ENCODE measurements at places on chromosomes 2 and 18.

DNA sequence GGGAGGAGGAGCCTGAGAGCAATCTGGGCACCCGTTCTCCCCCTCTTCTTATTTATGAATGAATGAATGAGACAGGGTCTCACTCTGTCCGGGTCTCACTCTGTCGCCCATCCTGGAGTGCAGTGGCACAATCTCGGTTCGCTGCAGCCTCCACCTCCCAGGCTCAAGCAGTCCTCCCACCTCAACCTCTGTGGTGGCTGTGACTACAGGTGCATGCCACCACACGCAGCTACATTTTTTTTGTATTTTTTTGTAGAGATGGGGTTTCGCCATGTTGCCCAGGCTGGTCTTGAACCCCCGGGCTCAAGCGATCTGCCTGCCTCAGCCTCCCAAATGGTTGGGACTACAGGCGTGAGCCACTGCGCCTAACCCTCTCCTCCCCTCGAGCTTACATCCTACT lies 198.4 kb downstream of the NEDD4L start:
- no peak for DNase-seq

GRCh38 chr2:195652911-195653310 lies 4.1 kb upstream of the SLC39A10 start:
- DNase-seq, result no peak

DNA sequence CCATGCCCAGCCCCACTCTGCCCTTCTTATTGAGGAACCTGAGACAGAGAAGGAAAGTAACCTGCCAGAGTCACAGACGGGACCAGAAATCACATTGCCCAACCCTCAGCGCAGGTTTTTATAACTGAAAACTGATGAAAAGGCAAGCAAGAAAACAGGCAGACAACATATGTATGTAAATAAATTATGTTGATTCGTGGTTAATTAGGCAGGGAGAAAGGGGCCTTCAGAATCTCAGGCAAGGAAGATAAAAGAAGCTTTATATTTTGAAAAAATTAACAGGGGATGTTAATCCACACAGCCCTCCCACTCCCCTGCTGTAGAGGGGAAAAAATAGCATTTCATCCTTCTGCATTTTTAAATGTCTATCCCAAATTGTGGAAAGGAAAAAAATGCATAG lies 378.5 kb downstream of the PIK3C3 start:
- no peak for DNase-seq

DNA sequence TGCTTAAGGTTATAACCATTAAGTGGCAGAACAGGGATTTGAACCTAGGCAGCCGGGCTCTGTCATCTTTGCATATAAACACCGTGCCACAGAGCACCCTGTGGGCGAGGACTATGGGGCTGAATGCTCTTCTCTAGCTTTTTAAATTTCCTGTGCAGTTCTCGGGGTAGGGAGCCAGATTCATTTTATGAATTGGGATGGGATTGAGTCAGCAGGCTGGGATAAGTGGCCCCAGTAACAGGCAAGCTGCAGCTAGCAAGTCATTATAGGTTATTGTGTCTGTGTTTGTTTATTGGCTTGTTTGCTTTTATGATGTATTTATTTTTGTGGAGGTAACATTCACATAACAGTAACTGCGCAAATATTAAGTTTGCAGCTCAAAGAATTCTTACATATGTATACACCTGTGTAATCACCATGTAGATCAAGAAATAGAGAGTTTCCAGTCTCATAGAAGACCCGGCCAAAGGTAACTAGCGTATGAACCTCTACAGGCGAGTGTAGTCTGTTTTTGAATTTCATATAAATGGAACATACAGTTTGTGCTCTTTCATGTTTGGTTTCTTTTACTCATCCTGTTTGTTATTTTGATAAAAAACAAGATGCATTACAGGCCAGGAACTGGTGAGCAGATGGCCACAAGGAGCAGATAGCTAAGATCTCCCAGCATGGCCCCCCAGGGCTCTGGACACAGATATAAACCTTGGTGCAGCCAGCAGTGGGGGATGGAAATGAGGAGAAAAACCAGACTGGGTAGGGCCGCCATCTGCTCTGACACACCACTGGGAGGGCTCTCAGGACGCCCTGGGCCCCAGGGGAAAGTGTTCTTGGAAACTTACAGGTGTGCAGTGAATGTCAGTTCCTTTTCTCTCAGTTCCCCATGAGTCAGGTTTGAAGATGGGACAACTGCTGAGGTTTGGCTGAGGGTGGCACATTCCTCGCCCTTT lies 49.2 kb upstream of the GPR155 start:
- DNase-seq, result no peak

Measured in activated naive CD4-positive, alpha-beta T cell treated with anti-CD3 and anti-CD28 coated beads, Interleukin-2, amount 50 U/mL, for 16 hours (primary cell).